Ammon's horn (tissue), 1 donor: ENCODE measurements at places on chromosomes 7 and 10.

- peak; percentile 90 for DNase-seq
Observed at GRCh38 chr10:123043409-123043925, 34.7 kb downstream of the ACADSB start.

GRCh38 chr10:132146271-132146671 is 40.5 kb upstream of the DPYSL4 start:
- DNase-seq = no peak

- no peak for DNase-seq
Observed at GRCh38 chr10:33899578-33900531, 565.4 kb upstream of the NRP1 start.

- no peak for DNase-seq
Observed at GRCh38 chr10:44977287-44978212, 1.1 kb downstream of the DEPP1 start.

DNA sequence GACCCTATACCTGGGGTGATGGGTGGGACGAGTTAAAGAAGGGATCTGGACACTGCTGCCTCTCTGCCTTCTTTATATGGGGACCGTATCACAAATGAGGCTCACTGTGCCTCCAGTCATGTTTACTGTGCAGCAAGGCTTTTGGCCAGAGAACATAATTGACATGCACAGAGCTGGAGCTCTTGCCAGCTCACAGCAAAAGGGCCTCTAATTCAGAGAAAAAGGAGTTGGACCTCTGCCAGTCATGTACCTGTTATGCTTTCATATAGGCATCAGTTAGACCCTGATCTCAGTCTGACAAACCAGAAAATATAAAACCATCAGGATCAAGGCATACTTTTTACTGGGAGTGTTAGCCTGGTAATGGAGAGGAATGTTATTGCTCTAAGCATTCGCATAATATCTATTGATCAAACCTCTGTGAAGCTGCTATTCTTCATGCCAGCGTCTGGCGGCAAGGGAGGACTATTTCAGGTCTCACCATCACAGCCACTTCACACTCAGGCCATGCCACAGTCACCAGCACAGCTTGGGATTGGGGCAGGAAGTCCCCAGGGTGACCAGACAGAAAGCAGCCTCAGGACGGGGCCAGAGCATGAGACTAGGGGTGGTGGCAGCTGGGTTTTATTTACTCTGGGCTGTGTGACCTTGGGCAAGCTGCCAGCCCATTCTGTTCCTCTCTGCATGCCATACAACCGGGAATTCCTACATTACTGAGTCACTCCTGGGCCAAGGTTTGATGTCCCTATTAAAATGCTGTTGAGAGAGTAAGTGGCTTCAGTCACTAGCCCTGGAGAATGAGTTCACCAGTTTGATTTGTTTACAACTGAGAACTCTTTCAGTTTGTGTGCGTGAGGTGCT is 90.1 kb downstream of the NPSR1 start:
- DNase-seq = no peak

- peak; percentile 28 for DNase-seq
Observed at GRCh38 chr7:107846324-107846723, 43.3 kb upstream of the SLC26A3 start.

DNA sequence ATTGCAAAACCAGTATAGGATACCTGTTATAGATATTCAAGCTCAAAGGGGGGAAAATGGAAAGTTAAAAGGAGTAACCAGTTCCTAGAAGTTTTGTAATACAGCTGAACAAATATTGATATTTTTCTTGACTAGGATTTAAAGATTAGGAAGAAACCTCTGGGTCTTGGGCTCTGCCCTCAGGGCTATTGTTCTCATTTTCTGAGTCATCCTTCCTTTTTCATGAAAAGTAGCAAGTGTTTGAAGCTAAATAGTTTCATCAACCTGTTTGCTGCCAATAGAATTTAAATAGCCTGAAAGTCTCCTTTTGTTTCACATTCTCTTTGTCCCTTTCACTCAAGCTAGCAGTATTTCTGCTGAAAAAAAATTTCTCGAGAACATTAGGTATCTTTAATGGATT is 1061.1 kb upstream of the GHITM start:
- no peak for DNase-seq

GRCh38 chr10:133391761-133392518 is 2.0 kb upstream of the MTG1 start:
- DNase-seq = no peak

DNA sequence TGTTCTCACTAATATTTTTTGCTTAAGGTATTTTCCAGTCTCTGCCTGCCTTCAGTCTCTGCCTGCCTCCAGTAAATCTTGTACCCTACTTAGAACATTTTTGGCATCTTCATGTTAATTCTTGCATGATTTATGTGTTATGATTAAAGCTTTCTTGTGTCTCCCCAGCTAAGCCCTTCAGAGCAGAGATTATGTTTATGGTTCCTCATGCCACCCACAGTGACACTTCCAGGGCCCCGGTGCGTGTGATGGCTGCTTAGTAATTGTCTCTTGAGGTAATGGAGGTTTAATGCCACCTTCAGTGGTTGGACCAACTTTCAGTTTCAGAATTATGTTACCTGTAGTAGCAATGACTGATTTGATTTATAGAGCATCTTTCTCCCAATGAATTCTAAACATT is 70.6 kb upstream of the MET start:
- DNase-seq = no peak

GRCh38 chr7:105652359-105652993 is 71.2 kb upstream of the EFCAB10 start:
- DNase-seq = peak; percentile 88

DNA sequence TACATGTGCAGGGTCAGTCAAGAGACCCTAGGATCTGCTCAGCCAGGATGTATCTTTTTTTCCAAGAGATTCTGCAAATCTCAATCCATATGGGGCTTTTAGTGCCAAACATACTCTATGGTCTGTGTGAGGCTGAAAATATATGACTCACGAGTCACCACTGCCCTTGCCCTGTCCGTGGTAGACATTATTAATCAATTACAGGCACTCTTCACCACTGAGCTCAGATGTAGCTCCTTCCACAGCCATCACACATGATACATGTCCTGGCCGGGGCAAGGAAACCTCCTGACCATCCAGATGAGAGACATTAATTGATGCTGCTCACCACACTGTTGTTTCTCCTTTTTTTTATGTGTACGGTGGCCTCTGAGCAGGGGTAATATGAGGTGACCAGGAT is 90.2 kb upstream of the RET start:
- DNase-seq = no peak

DNA sequence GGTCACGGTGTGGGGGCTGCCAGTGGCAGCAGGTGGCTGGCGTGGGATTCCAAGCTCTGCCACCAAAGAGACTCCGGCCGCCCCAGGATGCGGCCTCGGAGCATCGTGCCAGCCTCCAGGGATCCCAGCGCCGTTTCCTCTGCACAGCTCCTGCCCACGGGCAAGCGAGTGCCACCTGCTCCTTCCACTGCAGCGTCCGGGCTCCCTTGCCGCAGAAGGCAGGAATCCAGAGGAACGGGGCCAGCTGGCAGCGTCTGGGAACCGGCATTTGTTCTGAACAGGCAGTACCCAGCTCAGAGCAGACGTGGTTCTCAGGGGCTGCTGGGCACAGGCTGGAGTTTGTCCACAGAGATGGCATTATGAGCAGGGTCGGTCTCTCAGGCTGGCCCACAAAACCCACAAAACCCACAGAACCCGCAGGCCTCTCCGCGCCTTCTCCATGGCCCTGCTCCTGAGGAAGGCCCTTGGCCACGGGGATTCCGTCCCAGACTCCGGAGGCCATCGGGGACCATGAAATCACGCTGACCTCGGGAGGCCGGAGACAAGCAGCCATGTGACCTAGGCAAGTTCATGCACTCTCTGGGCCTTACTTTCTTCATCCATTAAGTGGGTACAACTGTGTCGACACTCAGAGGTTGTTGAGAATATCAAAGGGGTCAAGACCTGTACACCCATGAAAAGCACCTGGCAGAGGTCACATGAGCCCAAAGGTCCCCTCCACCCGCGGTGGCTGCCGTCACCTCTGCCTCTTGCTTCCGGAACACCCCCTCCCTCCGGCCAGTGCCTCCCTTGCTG is 72.1 kb upstream of the TNRC18 start:
- DNase-seq = peak; percentile 92

DNA sequence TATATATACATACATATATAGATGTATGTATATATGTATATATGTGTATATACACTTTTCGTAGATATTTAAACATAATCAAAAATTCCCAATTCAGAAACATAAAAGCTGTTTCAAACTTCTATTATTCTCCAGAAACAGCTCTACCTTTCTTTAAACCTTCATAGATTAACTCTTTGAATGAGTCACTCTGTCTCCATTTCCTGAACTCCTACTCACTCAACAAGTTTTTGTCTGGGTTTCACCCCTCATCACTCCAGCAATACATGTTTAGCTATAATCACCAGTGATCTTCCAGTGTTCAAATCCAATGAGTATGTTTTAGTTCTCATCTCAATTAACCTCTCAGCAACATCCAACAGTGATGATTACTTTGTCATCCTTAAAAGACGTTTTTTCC is 9.6 kb downstream of the DGKB start:
- no peak for DNase-seq

DNA sequence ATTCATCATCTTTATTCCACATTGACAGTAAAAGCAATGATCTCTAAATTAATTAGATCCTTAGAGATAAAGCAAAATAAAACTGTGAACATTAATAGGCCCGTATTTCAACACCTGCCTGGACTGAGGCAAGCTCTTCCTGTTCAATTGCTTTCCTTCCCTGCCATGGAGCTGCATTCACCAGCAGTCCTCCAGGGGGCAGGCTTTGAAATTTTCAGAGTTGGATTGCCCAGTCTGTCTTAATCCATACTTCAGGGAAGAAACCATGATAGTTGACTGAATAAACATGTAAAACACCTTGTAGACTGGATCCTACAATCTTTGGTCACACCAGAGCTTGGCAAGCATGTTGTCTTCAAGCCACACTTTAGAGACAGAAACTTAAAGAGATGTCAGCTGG is 936.6 kb downstream of the NRG3 start:
- DNase-seq = no peak

- no peak for DNase-seq
Observed at GRCh38 chr7:157560258-157560654, 223.5 kb downstream of the DNAJB6 start.

DNA sequence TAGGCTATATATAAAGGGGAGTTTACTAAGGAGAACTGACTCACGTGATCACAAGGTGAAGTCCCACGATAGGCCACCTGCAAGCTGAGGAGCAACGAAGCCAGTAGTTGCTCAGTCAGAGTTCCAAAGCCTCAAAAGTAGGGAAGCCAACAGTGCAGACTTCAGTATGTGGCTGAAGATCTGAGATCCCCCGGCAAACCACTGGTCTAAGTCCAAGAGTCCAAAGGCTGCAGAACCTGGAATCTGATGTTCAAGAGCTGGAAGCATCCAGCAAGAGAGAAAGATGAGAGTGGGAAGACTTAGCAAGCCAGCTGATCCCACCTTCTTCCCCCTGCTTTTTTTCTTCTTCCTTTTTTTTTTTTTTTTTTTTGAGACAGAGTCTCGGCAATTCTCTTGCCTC is 27.0 kb upstream of the GSDME start:
- DNase-seq = no peak

DNA sequence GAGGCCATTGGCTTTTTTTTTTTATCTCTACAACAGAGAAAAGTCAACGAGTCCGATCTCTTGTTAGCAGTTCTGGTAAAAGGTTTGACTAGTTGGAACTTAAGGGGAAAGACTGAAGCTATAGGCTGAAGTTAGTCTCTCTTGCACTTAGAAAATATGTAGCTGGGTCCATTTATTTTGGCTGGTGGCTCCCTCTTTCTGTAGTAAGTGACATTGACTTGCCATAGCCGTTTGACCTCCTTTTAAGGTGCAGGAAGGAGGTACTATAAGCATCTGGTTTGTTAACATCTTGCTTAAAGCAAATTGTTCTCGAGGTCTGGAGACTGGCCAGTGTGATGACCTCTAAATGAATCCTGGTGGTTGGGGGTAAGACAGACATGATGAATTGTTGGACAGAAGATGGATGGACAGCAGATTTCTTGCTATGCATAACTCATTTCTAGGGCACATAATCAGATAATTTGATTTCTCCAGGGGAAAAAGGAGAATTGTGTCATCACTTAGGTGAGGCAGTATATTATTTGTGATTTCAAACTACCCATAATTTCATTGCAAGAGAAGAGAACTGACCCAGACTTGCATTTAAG is 356.3 kb upstream of the GALNT17 start:
- DNase-seq = no peak
